Hepatocyte (in vitro differentiated cells): ENCODE measurements at places on chromosomes 7 and 10. TPM values are rescaled to one million over a fixed set of nuclear protein-coding genes. Genes with fewer than 3 reads are reported as not detected.

Gene PLPP4
- 1.5 and 3.4 TPM in 2 replicates for total RNA-seq

Gene OR6B1
- total RNA-seq: not detected in 2 replicates

Gene AQP1
- total RNA-seq: 92.3 and 124 TPM in 2 replicates

Gene GJC3
- not detected in 2 replicates for total RNA-seq

Gene CXCL12
- total RNA-seq: 41.8 and 43.0 TPM in 2 replicates

- DNase-seq: no peak
- no peak overlapping the region for H3K4me3 ChIP-seq
- H3K27me3 ChIP-seq: no peaks in the 10 kb centered on the region
- H3K36me3 ChIP-seq: no peaks in the 10 kb centered on the region
- H3K27ac ChIP-seq: no peak overlapping the region
Observed at GRCh38 chr10:8245131-8245813, 190.8 kb downstream of the GATA3 start.

GRCh38 chr7:30791114-30791513 lies 19.9 kb downstream of the MINDY4 start:
- DNase-seq: no peak
- no peak overlapping the region for H3K4me3 ChIP-seq
- no peaks in the 10 kb centered on the region for H3K27me3 ChIP-seq
- no peaks in the 10 kb centered on the region for H3K36me3 ChIP-seq
- peaks cover 13% of the 10 kb centered on the region for H3K4me1 ChIP-seq

- no peak overlapping the region for H3K4me3 ChIP-seq
- no peaks in the 10 kb centered on the region for H3K36me3 ChIP-seq
- H3K27me3 ChIP-seq: no peaks in the 10 kb centered on the region
- H3K27ac ChIP-seq: no peak overlapping the region
Observed at GRCh38 chr10:107085665-107086525, 78.6 kb downstream of the SORCS1 start.

DNA sequence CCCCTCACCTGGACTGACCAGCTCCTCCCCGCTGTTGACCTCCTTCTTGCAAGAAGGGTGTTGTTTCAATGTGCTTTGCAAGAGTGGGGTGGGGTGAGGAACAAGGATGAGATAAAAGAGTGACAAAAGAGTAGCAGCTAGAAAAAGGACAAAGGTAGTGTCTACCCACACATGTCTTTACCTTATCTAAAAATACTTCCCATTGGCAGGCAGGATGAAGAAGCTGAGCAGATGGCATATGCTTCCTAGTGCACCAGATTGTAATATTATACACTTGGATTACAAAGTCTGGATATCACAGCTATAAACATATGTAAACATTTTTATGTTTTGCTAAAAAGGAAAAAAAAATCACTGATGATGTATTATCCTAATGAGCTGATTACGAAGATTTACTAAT lies 34.5 kb downstream of the CHN2 start:
- DNase-seq: no peak
- H3K4me1 ChIP-seq: peaks cover 11% of the 10 kb centered on the region
- no peak overlapping the region for H3K27ac ChIP-seq
- H3K36me3 ChIP-seq: no peaks in the 10 kb centered on the region
- no peaks in the 10 kb centered on the region for H3K27me3 ChIP-seq

- no peak overlapping the region for H3K27ac ChIP-seq
- H3K27me3 ChIP-seq: no peaks in the 10 kb centered on the region
- no peaks in the 10 kb centered on the region for H3K4me1 ChIP-seq
- H3K36me3 ChIP-seq: no peaks in the 10 kb centered on the region
- H3K4me3 ChIP-seq: no peak overlapping the region
Observed at GRCh38 chr10:95831515-95831914, 75.6 kb downstream of the ENTPD1 start.

- peaks cover 6% of the 10 kb centered on the region for H3K4me1 ChIP-seq
- H3K27ac ChIP-seq: no peak overlapping the region
- H3K4me3 ChIP-seq: no peak overlapping the region
- no peaks in the 10 kb centered on the region for H3K27me3 ChIP-seq
- no peak for DNase-seq
Observed at GRCh38 chr7:30222515-30223215, 61.7 kb upstream of the ZNRF2 start.

GRCh38 chr10:29276251-29276850 lies 12.5 kb upstream of the LYZL1 start:
- H3K27ac ChIP-seq: peak overlapping the region; percentile 80
- H3K4me1 ChIP-seq: peaks cover 8% of the 10 kb centered on the region
- no peak overlapping the region for H3K4me3 ChIP-seq
- no peak for DNase-seq
- no peaks in the 10 kb centered on the region for H3K27me3 ChIP-seq

DNA sequence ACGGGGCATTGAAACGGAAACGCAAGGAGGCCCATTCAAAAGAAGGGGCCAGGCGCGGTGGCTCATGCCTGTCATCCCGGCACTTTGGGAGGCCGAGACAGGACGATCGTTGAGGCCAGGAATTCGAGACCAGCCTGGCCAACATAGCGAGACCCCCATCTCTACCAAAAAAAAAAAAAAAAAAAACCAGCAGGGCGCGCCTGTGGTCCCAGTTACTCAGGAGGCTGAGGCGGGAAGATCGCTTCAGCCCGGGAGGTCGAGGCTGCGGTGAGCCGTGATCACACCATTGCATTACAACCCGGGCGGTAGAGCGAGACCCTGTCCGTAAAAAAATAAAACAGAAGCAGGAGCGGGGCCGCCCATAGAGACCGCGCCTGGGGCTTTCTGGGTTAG lies 396 bp downstream of the PSMG3 start:
- H3K4me3 ChIP-seq: peak overlapping the region; percentile 98
- H3K27ac ChIP-seq: peak overlapping the region; percentile 99
- peaks cover 34% of the 10 kb centered on the region for H3K4me1 ChIP-seq
- no peak for DNase-seq
